AG09309 (cell line): ENCODE measurements at places on chromosomes 3 and 15.
A peak's percentile ranks its signal among the peaks of the same experiment; 100 is the strongest.

DNA sequence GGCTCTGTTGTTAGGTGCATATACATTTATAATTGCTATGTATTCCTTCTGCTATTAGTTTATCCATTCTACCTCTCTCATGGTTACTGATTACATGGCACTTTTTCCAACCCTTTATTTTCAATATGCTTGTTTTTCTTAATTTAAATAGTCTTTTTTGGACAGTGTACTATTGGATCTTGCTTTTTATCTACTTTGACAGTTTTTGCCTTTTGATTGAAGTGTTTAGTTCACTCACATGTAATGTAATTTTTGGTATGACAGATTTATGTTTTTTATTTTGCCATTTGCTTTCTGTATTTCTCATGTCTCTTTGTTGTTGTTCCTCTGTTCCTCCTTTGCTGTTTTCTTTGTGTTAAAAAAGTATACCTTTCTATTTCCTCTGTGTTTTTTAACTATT, 44.5 kb downstream of the TRPC1 start:
- no peak for DNase-seq

- DNase-seq: peak; percentile 74
These were observed 21.9 kb downstream of the MAPKBP1 start for GRCh38 chr15:41795996-41796856.

DNA sequence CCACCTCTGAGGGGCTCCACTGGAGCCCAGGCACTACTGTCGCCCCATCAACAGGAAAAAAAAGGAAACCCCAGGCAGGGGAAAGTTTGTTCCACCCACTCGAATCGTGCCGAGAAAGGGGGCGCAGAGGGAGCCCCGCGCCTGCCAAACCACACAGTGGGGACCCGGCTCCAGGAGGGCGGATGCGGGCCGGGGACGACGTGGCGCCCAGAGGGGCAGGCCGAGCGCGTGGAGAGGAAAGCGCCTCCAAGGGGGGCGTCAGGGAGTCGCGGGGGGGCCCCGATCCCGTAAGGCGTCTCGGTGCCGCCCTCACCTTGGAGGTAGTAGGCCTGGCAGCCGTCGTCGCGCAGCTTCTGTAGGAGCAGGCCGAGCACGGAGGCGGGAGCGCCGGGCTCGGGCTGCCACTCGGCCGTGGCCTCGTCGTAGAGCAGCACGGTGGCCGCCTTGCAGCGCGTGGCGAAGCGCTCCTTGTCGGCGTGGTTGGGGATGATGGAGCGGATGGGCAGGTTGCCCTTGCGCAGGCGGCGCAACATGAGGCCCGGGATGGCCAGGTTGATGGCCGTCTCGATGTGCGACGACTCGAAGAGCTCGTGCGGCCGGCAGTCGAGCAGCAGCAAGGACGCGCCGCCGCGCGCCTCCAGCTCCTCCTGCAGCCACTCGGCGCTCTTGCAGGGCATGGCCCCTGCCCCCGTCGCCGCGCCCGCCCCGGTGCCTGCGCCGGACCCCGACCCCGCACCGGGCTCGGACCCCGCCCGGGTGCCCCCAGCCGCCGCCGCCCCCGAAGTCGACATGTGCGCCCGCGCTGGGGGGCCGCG, 627 bp downstream of the DUSP7 start:
- DNase-seq: no peak

- no peak for DNase-seq
These were observed 43.5 kb downstream of the FMN1 start for GRCh38 chr15:33150971-33151370.

- no peak for DNase-seq
These were observed 3.4 kb upstream of the ZBED2 start for GRCh38 chr3:111598552-111598951.

- peak; percentile 29 for DNase-seq
These were observed 271.9 kb upstream of the GADL1 start for GRCh38 chr3:31166249-31166885.

- DNase-seq: no peak
These were observed 50.6 kb upstream of the AKAP13 start for GRCh38 chr15:85329561-85330422.

- DNase-seq: no peak
These were observed 165.1 kb downstream of the APBA2 start for GRCh38 chr15:29050870-29051269.

DNA sequence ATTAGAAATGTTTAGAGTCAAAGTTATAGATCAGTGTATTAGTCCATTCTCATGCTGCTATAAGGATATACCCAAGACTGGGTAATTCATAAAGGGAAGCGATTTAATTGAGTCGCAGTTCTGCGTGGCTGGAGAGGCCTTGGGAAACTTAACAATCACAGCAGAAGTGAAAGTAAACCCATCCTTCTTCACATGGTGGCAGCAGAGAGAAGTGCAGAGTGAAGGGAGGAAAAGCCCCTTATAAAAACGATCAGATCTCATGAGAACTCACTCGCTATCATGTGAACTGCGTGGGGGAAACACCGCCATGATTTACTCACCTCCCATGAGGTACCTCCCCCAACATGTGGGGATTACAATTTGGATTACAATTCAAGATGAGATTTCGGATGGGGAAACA, 871.5 kb downstream of the DIPK2A start:
- DNase-seq: no peak

DNA sequence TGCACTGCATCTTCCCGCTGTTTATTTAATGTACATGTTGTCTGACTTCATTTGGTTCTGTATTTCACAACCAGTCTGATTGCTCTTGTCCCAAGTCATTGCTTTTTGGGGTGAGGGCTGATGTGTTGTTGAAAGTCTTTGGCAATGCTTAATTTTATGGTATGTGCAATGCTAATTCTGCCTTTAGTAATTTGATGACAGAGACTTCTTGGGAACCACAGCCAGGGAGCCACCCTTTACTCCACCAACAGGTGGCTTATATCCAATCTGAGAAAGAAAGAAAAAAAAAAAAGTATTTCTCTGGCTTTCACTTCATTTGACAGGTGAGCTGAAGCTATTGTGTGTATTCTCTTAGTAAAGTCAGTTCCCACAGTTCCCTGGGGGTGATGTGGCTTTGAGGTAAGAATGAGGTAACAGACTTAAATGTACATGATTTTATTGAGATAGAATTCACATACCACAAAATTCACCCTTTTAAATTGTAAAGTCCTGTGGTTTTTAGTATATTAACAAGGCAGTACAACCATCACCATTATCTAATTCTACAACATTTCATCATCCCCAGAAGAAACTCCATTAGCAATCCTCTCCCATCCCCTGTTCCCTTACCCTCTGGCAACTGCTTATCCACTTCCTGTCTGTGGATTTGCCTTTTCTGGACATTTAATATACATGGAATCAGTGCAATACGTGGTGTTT, 97.3 kb downstream of the SLCO3A1 start:
- no peak for DNase-seq

DNA sequence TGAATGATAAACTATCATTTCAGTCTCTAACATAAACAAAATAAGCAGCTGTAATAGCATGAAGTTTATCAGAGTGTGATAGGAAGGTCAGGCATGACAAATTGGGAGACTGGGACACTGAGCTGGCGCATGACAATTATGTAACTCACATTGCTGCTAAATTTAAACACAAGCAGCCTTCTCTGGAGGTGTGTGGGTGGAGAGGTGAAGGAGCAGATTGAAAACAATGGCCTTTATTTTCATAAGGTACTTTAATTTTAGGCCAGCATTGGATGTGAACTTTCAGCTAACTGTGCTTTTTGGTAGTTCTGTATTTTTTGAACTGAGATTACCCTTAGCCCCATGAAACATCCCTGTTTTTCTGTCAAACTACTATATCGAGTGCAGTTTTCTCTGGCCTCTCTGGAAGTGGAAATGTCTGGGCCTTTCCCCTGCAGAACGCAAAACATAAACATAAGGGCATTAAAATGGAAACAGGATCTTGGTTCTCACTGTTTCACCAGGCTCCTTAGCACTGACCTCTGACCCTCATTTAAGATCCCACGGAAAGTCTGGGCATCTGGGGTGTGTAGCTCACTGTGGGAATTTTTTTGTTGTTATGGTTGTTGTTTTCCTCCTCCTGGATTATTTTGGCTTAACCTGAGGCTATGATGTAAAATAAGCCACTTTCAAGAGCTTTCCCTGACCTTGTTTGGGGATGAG, 160.1 kb upstream of the DPH6 start:
- DNase-seq: no peak

GRCh38 chr3:127674101-127674721, 1.5 kb downstream of the ABTB1 start:
- no peak for DNase-seq

DNA sequence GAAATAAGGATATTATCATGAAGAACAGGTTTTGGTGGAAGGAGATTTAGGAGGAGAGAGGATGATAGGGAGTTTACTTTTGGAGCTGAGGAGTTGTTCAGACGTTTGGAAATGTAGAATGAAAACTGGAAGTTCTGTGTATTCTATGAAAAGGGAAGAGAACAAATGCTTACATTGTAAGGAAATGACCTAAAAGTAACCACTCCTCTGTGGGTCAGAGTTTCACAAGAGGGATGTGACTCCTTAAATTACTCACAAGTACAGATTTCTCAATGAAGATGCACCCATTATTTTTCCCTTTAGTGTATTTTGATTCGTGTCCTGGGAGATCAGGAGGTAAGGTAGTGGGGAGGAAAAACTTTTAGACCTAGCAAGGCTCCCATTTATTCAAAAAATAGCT, 4.0 kb downstream of the RNF13 start:
- DNase-seq: no peak

GRCh38 chr3:151839313-151839631, 25.4 kb downstream of the AADAC start:
- DNase-seq: no peak

GRCh38 chr3:155921486-155921885, 51.0 kb downstream of the GMPS start:
- no peak for DNase-seq
